ENCODE measurements at places on chromosomes 7 and 10.
A peak's percentile ranks its signal among the peaks of the same experiment; 100 is the strongest.

GRCh38 chr7:140435252-140435895, 31.5 kb downstream of the RAB19 start:
- no peak for DNase-seq

DNA sequence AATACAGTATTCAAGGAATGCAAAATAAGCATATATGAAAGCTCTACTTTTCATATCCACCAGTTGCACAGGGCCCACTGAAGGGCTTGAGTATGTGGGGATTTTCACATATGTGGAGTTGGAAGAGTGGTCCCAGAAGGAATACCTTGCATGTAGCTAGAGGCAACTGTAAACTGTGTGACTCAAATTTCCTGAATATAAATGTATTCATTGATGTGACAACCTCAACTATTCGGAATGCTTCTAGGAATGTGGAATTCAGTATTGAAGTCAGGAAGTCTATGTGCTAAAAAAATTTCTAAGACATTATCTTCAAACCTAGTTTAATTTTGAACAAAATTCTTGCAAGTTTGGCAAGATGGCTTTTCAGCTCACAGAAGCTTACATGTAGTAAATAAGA, 695.5 kb upstream of the SEMA3D start:
- DNase-seq = no peak

DNA sequence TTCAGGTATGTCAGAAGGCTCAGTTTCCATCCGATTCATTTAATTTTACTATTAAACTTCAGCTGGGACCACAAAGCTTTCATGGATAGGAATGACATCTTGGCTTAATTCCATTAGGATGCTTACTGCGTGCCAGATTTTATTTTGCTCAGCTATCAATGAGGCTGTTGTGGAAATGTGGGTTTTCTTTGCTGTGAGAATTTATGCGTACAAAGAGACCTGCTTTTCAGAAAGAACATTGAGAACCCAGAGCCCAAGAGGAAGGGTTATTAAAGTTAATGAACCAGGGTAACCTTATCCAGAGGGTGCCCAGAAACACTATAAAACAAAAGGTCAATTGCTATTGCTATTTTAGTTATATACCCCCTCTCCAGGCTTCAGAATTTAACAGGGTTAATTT, 98.3 kb downstream of the MKLN1 start:
- no peak for DNase-seq

GRCh38 chr7:28701731-28702130, 256.4 kb downstream of the TRIL start:
- DNase-seq = no peak

DNA sequence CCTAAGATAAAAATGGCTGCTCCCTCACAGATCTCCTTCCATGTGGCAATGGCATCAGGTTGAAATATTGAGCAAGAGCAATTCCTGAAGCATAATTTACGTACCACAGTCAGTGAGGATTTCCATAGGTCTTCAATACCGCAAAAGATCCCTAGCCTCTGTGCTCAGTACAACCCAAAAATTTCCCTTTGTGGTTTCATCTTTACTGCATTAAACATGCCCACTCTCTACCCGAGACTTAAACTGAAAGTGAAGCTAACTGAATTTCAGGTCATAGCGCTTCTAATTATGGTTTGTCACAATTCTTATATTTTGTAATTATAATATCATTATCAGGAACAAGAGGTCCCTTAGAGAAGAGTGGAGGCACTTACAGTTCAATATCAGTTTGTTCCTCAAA, 1071.1 kb downstream of the XPNPEP1 start:
- no peak for DNase-seq

DNA sequence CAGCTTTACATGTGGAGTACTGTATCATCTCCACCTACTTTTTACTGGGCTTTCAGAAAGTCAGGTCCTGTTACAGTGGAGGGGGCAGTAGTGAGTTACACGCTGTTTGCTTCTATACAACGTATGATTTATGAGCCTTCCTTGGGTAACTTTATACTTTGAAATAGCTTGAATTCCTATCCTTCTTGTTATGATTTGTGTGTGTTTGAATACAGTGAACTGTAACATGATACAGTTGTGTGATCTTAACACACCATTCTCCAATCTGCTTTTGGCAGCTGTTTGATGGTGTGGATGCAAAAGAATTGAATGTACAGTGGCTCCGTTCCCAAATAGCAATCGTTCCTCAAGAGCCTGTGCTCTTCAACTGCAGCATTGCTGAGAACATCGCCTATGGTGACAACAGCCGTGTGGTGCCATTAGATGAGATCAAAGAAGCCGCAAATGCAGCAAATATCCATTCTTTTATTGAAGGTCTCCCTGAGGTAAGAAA, 41.7 kb downstream of the SP8 start:
- DNase-seq = no peak

DNA sequence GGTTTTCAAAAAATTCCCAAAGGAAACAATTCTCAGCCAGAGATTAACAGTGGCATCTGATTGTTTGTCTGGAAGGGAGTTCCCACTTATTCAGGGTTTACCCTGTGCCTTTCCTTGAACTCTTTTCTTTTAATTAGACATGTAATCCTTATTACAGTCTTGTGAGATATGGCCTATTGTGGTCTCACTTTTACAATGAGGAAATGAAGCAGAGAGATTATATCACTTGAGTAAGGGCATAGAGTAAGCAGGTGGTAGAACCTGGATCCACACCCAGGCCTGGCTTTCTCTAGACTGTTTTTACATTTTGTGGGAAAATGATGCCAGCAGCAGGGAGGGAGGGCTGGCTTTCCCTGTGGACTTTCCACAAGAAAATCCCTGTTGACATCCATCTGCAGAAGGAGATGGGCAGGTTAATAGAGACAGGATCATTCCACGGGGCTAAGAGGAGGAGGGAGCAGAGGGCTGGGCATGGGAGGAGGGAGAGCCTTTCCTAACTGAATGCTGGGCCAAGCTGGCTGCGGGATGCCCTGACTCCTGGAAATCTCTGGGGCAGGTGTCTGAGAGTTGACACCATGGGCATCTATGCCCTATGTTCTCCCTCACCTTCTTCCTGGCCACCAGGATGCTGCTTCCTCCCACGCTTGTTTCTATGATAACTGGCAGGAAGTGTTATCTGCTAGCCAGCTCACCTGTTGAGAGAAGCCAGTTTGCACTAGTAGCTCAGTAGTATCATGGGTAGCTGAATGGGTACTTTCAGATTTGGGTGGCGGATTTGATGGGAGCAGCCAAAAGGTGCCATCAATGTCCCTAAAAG, 28.7 kb upstream of the ARHGAP22 start:
- no peak for DNase-seq

GRCh38 chr10:128969551-128969950, 497.5 kb upstream of the MGMT start:
- DNase-seq = no peak

DNA sequence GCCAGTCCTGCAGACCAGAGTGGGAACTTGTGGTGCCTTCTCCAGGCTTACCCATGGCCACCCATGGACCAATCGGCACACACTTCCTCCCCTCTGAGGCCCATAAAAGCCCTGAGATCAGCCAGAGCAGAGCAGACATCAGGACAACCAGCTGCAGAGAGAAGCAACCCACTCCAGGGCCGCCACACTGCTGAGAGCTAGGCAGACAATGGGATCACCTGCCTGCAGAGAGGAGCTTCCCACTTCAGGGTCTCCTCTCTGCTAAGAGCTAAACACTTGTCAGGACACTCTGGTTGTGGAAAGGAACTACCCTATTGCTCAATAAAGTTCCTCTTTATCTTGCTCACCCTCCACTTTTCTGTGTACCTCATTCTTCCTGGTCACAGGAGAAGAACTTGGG, 34.0 kb downstream of the C7orf25 start:
- DNase-seq = no peak

DNA sequence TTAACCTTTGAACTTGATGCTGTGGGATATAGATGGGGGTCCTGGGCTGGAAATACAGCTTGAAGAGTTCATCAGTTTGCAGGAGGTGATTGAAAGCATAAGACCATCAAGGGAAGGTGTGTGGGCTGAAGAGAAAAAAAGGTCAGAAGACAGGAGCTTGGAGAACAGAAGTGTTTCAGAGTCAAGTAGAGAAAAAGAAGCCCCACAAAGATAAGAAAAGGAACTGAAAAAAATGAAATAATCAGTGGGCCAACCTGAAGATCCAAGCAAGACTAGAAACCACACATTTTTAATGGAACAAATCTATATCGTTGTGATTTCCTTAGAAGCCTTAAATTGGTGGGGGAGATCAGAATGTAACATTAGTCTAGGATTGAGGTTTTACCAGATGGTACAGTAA, 22.5 kb downstream of the ZEB1 start:
- no peak for DNase-seq

DNA sequence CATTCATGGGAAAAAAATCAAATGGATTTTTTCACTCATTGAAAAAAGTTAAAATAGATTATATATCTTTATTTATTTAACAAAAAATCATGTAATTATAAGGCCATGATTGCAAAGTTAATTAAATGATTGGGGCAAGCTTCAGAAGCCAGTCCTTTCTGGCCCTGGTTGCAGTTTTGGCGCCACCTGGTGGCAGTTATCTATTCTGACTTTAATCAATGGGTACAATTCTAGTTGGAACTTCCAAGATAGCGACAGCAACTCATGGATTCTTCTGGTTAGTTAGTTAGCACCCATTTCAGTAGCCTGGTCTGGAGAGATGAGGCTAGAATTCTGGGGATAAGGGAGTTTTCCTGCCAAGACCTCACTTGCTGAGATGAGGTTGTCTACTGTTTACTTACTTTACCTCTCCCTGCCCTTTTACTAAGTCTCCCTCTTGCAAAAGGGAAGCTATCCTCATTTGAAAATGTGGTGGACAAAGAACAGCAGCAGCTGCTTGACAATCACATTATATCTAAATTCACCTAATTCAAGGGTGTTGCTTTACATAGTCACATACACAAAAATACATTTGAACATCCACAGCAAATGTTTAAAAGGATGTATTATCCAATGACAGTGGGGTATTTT, 42.3 kb downstream of the NOC3L start:
- peak; percentile 56 for DNase-seq

DNA sequence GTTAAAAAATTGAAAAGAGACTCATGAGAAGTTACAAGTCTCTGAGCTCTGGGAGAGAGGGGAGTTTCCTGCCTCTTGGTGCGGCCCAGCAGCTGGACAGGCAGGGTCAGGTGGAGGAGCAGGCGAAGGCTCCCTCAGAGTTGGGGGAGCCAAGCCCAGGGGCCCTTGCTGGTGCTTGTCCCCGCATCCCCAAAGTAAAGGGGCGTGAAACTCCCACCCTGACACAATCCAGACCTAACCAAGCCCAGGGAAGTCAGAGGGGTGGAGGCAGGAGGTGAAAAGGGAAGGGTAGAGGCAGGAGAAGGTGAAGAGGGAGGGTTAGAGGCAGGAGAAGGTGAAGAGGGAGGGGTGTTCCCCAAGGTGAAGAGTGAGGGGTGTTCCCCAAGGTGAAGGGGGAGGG, 322.8 kb downstream of the GLRX3 start:
- DNase-seq = no peak

DNA sequence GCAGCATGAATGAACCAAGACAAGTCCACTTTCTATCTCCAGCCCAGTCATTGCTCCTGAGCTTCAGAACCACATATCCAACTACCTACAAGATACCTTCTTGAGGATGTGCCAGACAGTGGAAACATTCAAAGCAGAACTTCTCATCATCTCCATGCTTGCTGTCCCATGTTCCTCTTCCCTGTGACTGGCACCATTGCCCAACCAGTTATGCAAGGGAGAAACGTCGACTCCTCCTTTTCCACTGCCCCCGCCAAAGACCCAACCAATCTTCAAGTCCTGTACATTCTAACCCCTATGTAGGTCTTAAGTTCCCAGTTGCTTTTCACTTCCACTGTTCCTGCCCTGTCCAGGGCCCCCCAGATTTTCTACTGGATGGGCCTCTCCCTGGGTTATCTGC, 225.7 kb downstream of the RPS24 start:
- no peak for DNase-seq

GRCh38 chr10:122323189-122323588, 51.3 kb upstream of the PLEKHA1 start:
- DNase-seq = no peak

DNA sequence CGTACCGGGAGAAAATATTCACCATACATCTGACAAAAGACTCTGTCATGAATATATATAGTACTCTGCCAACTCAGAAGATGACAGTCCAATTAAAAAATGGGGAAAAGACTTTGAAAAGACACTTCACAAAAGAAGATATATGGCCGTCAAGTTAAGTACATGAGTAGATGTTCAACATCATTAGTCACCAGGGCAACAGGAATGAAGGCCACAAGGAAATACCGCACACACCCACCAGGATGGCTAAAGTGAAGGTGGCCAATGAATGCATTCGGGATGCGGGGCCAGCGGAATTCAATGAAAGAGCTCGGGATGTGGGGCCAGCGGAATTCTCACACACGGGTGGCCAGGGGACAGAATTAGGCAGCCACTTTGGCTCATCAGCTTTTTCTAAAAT, 42.2 kb downstream of the MAD1L1 start:
- DNase-seq = no peak

DNA sequence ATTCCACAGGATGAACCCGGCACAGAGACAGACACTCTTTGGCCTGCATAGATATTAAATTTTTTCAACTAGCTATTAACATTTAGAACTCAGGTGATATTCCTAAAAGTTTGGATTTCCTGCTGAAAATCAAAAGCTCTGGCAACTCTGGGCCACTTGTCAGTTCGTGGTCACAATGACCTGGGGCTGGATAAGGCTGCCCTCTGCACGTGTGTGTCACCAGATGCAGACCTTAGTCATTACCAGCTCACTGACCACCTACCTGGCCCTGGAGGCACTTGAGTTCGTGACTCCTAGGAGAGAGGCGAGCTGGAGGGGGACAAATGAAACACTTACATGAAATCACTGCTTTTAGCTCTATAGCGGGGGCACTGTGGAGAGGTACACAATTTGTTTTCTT, 126.5 kb downstream of the HIPK2 start:
- DNase-seq = no peak

GRCh38 chr7:38840736-38841460, 68.1 kb downstream of the VPS41 start:
- DNase-seq = no peak

DNA sequence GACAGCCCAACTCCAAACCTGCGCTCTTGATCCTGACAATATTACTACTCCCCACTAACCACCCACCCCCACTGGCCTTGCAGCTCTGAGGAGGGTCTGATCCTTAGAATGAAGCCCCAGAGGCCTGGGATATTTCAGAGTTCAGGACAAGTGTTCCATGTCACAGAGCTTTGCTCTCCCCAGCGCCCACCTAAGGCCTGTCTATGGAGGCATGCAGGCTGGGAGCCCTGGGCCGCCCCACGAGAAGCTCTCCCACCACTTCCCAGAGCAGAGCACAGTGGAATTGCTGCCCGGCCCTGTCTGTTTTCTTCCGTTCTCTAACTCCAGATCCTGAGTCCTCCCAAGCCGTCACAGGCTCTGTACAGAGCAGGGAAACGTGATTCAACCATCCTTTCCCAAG, 74.6 kb downstream of the COL13A1 start:
- DNase-seq = no peak
